AG08395 (cell line): ENCODE measurements at places on chromosomes 11 and 22.

- no peak for DNase-seq
Observed at GRCh38 chr11:134586726-134587125, 174.7 kb upstream of the B3GAT1 start.

DNA sequence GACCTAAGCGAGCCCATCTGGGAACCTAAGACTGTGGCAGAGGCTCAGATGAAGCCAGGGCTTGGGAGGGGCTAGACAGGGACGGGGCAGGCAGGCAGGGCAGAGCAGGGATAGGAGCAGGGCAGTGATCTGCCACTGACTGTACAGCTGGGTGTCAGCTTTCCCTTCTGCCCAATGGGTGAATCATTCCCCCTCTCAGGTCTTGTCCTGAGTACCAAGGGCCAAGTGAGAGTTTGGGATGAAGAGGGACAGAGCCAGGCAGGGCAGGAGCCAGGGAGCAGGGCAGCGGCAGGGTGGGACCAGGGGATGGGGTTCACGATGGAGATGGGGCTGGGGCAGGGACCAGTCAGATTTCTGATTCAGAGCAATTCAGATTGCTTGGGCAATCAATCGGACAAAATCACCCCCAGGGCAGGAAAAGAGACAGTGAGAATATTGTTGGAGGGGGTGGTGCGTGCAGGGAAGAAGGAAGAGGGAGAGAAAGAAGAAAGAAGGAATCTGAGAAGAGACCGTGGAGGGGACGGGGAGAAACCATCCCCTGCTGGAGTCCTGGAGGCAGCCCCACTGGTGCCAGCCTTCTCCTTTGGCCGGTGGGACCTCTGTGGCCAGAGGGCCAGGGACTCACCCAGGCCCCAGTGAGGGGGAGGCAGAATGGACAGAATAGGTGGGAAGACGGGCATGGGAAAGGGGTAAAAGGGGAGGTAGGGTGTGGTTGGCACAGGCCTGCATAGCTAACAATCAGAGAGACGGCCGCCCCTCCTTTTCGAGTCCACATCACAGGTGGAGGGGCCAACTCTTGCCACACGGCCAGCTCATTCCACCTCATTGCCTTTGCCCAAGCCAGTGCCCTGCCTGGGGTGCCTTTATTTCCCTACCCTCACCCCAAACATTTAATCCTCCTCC is 47.2 kb downstream of the CYTH4 start:
- peak; percentile 78 for DNase-seq

- no peak for DNase-seq
Observed at GRCh38 chr11:104895634-104896033, 2.6 kb downstream of the CASP12 start.

DNA sequence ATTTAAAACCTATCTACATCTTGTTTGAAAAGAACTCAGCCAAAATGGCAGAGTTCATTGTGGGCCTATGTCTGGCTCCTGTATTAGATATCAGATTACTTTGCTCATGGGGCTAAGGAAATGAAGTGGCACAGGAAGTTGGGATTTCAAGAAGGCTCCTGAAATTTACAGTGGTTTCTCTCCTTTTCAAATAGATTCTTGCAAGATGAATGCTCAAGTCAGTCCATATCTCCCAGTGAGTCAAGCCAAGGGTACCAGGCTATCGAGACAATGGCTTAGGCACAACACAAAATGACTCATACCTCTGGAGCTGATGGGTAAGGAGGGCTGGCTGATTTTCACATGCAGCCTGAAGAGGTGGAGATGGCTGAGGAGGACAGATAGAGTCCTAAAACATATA is 24.1 kb upstream of the APOA1 start:
- peak; percentile 60 for DNase-seq

- no peak for DNase-seq
Observed at GRCh38 chr22:31350410-31350863, 4.3 kb upstream of the PATZ1 start.

GRCh38 chr11:3143136-3143880 is 21.8 kb downstream of the OSBPL5 start:
- no peak for DNase-seq

- DNase-seq, result no peak
Observed at GRCh38 chr11:113147249-113147648, 167.1 kb upstream of the TTC12 start.

- DNase-seq, result no peak
Observed at GRCh38 chr11:20760811-20761210, 91.4 kb downstream of the NELL1 start.

- DNase-seq, result no peak
Observed at GRCh38 chr22:27260087-27260698, 541.4 kb downstream of the MN1 start.
